ENCODE measurements at places on chromosomes 3 and 15.
A peak's percentile ranks its signal among the peaks of the same experiment; 100 is the strongest.

- no peak for DNase-seq
These were observed 4.2 kb downstream of the B3GALNT1 start for GRCh38 chr3:161100994-161101393.

GRCh38 chr3:132545471-132545870 is 51.6 kb upstream of the ACKR4 start:
- no peak for DNase-seq

- DNase-seq: no peak
These were observed 279.9 kb downstream of the EBLN2 start for GRCh38 chr3:73341272-73341935.

- DNase-seq: no peak
These were observed 354.9 kb upstream of the ATP11B start for GRCh38 chr3:182438398-182438797.

- peak; percentile 41 for DNase-seq
These were observed at the start of gene LRRC2 for GRCh38 chr3:46566040-46566641. Gene LRRC2, minus strand, starts transcription at chr3:46566302. Its CDS starts 14,711 bp downstream, at chr3:46551591.

GRCh38 chr3:194586836-194587235 is 46.4 kb downstream of the TMEM44 start:
- no peak for DNase-seq

DNA sequence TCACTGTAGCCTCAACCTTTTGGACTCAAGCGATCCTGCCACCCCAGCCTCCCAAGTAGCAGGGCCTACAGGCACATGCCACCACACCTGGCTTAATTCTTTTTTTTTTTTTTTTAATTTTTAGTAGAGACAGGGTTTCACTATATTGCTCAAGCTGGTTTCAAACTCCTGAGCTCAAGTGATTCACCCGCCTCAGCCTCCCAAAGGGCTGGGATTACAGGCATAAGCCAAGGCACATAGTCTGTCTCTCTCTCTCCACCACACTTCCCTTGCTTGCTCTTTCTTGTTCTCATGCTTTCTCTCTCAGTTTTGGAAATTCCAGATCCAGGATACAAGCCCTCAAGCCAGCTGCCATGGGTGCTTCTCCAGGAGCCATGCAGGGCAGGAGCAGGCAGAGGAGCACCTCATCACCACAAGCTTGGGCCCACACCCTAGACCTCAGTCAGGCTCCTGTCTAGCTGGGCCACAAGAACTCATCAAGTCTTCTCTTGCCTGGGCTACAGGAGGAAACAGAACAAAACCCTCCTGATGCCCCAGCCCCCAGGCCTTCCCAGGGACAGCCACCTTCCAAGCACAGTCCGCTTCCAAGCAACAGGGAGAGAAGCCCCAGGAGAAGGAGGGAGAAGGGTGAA is 145.3 kb upstream of the LPP start:
- no peak for DNase-seq

DNA sequence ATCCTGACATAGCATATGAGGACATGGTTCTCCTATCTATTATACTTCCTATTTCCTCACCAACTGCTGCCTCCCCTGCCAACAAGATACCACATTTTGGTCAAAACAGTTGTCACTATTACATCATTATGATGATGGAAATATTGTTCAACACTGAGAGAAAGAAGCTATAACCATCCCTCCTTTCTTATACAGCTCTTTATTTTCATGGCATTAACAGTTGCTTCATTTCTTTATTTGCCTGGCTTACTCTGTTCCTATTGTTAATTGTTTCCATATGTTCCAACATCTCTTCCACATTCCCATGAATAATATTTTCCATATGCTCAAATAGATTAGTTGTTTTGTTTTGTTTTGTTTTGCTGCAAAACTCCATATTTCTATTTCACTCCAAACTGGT is 40.8 kb upstream of the FILIP1L start:
- no peak for DNase-seq

GRCh38 chr3:99128725-99129505 is 227.4 kb upstream of the DCBLD2 start:
- no peak for DNase-seq

- no peak for DNase-seq
These were observed 1.3 kb upstream of the GATA2 start for GRCh38 chr3:128494367-128494650.

DNA sequence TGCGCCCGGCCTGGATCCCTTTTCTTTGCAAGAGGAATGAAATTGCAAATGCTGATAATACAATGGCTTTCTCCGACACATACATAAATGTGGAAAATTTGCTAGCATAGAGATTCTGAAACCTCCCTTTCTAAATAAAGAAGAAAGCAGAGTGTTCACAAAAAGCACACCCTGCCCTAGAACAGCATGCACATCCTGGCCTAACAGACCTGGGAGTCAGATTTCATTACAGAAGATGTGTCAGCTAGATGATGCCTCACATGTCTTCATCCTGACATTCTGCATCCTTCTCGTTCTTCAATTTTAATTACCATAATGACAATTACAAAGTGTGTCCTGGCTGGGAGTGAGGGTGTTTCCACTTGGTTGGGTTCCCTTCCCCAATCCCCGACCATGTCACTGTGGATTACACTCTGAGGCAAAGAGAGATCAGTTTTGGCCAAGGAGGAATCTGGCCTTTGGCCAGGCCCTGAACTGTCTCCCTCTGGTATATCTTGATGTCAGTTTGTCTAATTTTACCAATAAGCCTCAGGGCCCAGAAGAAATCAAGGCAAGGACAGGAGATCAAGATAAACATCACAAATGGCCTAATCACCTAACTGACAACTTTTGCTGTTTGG is 104.9 kb upstream of the SPATA12 start:
- DNase-seq: no peak

DNA sequence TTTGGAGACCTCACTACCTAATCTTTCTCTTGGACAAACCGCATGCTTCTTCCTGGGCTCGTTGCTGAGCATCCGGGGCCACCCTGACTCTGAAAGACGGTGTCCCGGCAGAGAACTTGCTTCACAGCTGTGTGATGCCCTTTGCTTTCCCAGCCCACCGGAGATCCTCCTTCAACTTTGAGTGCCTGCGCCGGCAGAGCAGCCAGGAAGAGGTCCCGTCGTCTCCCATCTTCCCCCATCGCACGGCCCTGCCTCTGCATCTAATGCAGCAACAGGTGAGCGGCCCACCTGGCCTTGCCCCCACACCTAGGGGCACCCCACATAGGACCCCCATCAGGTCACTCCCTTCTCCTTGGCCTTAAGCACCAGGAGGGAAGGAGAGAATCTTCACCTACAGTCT is 37.7 kb downstream of the CHDH start:
- DNase-seq: no peak

- DNase-seq: no peak
These were observed 187.7 kb downstream of the ROBO2 start for GRCh38 chr3:77227567-77227966.

- no peak for DNase-seq
These were observed 631.8 kb upstream of the GRM7 start for GRCh38 chr3:6228958-6229683.
